ENCODE measurements at places on chromosomes 1 and 21. TPM values are rescaled to one million over a fixed set of nuclear protein-coding genes. Genes with fewer than 3 reads are reported as not detected.

Gene PLA2G4A
- total RNA-seq = 12.5 TPM

Gene PLA2G2C
- not detected for total RNA-seq

Gene PRRX1
- total RNA-seq = not detected

Gene UBL4B
- total RNA-seq = not detected

Gene TTC34
- total RNA-seq = 0.03 TPM

Gene BSND
- total RNA-seq = not detected

Gene CD48
- total RNA-seq = not detected

Gene HLCS
- 7.2 TPM for total RNA-seq

Gene AZIN2
- 0.84 TPM for total RNA-seq

Gene C1orf226
- 0.90 TPM for total RNA-seq

Gene TACSTD2
- total RNA-seq = not detected

Gene C8A
- not detected for total RNA-seq

Gene S100A9
- 0.65 TPM for total RNA-seq

Gene GPR25
- total RNA-seq = not detected

Gene RCSD1
- total RNA-seq = 0.08 TPM

Gene KCNC4
- 4.4 TPM for total RNA-seq

Gene ACOT11
- total RNA-seq = 1.4 TPM

Gene GNAT2
- total RNA-seq = not detected

Gene SPATA21
- total RNA-seq = 0.06 TPM

Gene HCRTR1
- total RNA-seq = not detected

Gene ANP32E
- 42.4 TPM for total RNA-seq

Gene ADGRL2
- total RNA-seq = 12.2 TPM

Gene PLA2G2D
- total RNA-seq = not detected

Gene KRTAP6-3
- not detected for total RNA-seq

Gene OLIG1
- not detected for total RNA-seq

Gene KCNJ6
- total RNA-seq = 2.2 TPM

Gene KCND3
- 0.04 TPM for total RNA-seq

Gene CD1B
- not detected for total RNA-seq

Gene DCDC2B
- not detected for total RNA-seq

Gene COL9A2
- 0.34 TPM for total RNA-seq

Gene PAFAH2
- total RNA-seq = 9.1 TPM

Gene CTTNBP2NL
- 7.0 TPM for total RNA-seq

Gene C1QTNF12
- 1.4 TPM for total RNA-seq

Gene KCNJ9
- total RNA-seq = not detected

Gene FOXD3
- total RNA-seq = 1.0 TPM

Gene CRYBG2
- total RNA-seq = 1.6 TPM

Gene PERM1
- 0.08 TPM for total RNA-seq

Gene CFHR4
- not detected for total RNA-seq

Gene NUP210L
- not detected for total RNA-seq
